ENCODE measurements at places on chromosomes 2 and 18.

DNA sequence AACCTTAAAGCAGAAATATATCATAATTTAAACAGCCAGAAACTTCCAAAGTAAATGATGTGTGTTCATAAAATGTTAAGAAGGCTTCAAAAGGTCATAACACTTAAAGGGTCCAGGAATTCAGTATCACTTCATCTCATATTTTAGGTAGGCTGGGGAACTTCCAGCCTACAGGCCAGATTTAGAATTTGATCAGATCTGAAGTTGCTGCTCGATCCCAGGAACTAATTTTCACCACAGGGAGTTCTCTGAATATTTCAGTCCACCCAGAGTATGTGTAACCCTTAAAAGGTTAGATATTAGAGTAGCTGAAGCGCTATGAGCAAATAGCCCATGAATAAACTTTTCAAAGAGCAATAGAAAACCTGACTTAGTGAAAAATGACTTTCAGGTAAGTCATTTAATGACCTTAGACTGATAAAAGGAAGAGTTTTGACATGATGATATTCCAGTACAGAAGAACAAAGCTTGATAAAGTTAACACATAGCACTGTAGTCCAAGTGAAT, 1.7 kb downstream of the WIPF1 start:
- DNase-seq: no peak

- peak; percentile 84 for DNase-seq
Observed at GRCh38 chr2:141331127-141331526, 799.7 kb downstream of the LRP1B start.

DNA sequence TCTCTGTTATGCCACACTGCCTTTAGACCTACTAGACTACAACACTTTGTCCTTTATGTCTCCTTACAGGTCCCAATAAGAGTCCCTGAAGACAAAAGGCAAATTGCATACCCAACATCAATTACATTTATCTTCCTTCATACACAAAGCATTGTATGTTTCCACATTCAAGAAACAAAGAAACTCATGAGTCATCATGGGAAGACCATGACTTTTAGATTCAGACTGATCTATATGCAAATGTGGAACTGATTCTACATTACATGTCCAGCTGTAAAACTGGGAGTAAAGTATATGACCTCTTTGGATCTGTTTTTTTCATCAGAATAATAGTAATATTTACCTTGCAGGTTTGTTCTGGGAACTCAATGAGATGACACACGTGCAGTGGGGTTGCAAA, 25.2 kb upstream of the HNMT start:
- no peak for DNase-seq

- DNase-seq: peak; percentile 40
Observed at GRCh38 chr2:118221536-118222272, 133.4 kb downstream of the INSIG2 start.

- no peak for DNase-seq
Observed at GRCh38 chr2:9232886-9233285, 26.3 kb downstream of the ASAP2 start.

- no peak for DNase-seq
Observed at GRCh38 chr2:203451011-203451410, 84.1 kb downstream of the RAPH1 start.

- DNase-seq: no peak
Observed at GRCh38 chr18:9017167-9017904, 85.2 kb upstream of the NDUFV2 start.

GRCh38 chr2:179677746-179678505, 183.5 kb downstream of the ZNF385B start:
- DNase-seq: no peak

DNA sequence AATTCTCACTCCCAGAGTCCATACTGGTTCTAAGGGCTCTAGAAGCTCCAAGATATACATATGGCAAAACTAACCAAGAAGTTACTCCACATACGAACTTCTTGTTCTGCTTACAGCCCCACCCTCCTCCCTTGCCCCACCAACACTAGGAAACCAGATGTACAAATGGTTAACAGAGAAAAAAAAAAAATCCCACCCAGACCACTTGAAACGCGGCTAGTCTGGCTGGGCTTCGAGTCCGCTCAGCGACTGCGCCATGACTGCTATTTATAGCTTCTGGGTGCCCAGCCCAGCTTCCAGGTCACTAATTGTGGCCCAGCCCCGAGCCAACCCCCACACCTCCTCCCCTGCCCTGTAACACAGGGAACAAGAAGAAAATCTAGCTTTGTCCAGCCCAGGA, 47.0 kb upstream of the IHH start:
- no peak for DNase-seq

DNA sequence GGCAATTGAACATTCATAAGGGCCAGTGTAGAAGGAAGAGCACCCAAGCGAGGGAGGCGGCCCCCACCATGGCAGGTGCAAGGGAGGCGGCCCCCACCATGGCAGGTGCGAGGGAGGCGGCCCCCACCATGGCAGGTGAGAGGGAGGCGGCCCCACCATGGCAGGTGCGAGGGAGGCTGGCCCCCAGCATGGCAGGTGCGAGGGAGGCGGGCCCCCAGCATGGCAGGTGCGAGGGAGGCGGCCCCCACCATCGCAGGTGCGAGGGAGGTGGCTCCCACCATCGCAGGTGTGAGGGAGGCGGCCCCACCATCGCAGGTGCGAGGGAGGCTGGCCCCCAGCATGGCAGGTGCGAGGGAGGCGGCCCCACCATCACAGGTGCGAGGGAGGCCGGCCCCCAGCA, 24.7 kb upstream of the GPC1 start:
- DNase-seq: no peak

- no peak for DNase-seq
Observed at GRCh38 chr18:79887181-79888000, 64.1 kb downstream of the SLC66A2 start.
